ENCODE measurements at places on chromosomes 3 and 15.
A peak's percentile ranks its signal among the peaks of the same experiment; 100 is the strongest.

- no peak for DNase-seq
Observed at GRCh38 chr15:89429023-89429422, 67.4 kb downstream of the RHCG start.

DNA sequence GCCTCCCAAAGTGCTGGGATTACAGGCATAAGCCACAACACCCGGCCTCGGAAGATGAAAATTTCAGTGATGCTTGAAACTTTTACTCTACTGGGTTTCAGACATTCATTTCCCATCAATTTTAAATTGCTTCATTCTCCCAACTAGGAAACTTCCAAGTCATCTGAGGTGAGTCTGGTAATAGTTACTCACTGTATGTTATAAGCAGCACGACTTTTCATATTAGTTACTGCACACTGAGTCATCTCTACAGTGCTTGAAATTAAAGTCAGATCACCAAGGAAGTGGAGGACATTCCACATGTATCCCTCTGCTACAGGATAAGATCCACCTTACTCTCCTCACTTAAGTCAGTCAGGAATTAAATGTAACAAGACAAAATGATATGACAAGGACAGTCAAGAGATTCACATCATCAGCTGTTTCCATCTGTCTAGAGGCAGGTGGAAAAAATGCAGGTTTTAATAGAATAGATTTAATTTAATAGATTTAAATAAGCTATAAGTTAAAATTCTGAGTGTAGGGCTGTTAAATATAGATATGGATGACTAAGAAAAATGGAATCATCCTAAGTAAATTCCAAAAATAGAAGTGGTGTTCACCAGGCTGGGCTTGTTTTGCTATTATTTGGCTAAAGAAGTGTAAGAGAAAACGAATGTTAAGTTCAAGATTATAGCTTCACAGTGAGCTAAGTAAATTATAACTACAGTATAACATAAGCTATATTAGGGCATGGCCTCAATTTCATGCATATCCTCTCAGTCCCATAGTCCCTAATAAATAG lies 104.4 kb downstream of the TMCO5A start:
- no peak for DNase-seq

GRCh38 chr15:66733976-66734375 lies 31.9 kb downstream of the SMAD6 start:
- DNase-seq: no peak

DNA sequence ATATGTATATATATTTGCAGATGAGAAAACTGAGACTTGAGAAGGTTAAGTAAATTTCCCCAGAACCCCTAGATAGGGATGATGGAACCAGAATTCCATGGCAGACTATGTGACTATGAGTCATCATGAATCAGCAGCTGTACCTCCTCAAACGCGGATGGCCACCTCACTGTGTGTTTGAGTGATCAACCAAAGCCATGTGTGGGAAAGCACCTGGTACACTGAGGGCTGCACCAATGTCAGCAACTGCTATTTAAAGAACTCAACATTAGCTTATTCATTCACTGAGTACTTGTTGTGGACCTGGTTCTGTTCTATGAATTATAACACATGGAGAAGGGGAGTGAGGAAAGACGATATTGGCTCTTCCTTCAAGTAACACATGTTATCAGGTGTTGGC lies 377.0 kb downstream of the GAP43 start:
- no peak for DNase-seq

GRCh38 chr3:167480748-167481147 lies 6.9 kb upstream of the SERPINI2 start:
- no peak for DNase-seq

GRCh38 chr3:178474526-178474925 lies 61.7 kb upstream of the KCNMB2 start:
- DNase-seq: no peak

DNA sequence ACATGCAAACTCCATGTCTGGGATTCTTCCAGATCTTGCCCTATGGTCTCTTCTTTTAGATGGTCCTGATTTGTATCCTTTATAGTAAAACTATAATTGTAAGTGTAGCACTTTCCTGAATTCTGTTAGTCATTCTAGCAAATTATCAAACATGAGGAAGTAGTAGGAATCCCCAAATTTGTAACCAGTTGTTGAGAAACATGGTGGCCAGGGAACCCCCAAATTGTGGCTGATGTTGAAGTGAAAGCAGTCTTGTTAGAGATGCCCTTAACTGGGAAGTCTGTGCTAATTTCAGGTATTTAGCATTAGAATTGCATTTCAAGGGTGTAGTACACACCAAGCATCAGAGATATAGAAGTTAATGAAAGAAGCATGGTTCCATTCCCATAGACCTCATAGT lies 180.4 kb upstream of the STT3B start:
- no peak for DNase-seq

- DNase-seq: no peak
Observed at GRCh38 chr15:54321426-54321825, 343.2 kb downstream of the UNC13C start.

- DNase-seq: no peak
Observed at GRCh38 chr3:65963787-65964677, 74.7 kb downstream of the MAGI1 start.

GRCh38 chr3:182947888-182948287 lies 32.5 kb downstream of the DCUN1D1 start:
- DNase-seq: peak; percentile 73

DNA sequence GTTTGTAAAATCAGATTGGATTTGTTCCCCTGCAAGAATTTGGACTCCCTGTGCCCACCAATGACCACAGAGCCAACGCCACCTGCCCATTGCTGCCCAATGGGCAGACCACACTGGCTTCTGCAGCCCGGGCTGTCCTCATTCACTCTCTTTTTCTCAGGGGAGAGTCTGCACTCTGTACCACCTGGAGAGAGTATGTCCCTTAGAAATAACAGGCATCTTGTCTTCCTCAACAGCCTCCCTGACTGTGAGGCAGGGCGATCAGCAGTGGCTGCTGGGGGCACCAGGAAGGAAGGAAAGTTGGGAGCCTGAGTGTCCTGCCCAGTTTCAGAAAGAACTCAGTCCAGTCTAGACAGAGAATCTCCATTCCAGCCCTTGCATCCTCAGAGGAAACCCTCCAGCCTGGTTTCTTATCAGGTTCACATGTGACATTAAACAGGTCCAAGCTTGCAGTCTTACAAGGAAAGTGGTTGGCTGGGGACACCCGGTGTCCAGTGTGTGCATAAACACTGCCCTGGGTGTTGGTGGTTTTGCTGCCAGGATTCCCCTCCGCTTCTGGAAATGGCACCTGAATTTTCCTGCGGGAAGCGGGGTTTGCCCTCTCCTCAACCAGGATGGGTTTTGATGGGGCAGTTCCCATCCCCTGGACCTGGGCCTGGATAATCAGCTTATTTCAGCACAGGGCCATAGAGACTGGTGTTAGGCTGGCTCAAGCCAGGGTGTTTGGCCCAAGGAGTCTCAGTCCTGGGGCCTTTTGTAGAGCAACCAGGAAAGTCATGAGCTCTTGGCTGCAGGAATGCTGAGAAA lies 37.2 kb downstream of the SSUH2 start:
- no peak for DNase-seq

- DNase-seq: no peak
Observed at GRCh38 chr3:187975561-187976364, 178.2 kb upstream of the LPP start.

DNA sequence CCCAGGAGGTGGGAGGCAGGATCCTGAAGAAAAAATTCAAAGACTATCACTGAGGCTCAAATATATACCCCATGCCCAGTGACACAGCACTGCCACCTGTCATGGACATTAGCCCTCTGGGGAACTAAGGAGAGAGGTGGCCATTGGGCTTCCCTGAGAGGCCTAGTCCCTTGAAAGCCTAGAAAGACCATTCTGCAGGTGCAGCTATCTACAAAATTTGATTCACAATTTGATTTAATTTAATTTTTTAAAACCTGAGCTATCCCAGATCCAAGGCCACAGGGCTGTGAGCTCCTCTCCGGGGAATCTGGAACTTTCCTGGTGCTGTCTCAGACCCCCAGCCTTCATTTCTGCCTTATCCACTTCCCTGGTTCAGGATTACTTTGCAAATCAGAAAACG lies 16.9 kb upstream of the KLHL24 start:
- no peak for DNase-seq

DNA sequence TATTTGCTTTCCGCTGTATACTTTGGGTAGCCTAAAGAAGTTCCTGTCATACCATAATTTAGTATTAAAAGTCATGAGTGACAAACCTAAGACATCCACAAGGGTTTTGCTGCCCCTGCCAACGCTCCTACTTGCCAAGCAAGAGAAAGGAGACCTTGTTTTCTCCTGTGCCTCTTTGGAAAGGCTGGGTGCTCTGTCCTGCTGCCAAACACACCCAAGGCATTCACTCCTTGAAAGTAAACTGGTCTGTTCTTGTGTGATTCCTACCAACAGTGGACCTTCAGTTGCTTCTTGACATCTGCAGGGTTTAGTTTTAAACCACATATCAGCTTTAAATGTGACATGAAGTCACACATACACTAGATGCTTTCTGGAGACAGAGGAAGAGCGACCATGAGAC lies 295.4 kb downstream of the SLC9A9 start:
- no peak for DNase-seq

DNA sequence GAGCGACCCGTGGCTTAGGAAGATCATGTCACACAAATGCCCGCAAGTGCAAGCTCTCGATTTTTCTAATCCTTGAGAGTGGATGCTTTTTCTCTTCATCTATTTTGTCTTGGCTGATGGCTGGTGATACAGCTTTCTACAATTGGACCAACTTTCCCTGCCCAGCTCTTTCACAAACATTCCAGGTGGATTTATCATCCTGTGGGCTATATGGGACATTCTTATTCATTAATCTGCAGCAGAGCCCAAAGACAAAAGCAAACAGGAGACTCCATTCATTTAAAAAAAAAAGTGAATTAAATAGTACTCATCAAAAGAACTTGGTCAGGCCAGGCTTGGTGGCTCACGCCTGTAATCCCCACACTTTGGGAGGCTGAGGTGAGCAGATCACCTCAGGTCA lies 14.2 kb upstream of the TSEN2 start:
- DNase-seq: no peak

DNA sequence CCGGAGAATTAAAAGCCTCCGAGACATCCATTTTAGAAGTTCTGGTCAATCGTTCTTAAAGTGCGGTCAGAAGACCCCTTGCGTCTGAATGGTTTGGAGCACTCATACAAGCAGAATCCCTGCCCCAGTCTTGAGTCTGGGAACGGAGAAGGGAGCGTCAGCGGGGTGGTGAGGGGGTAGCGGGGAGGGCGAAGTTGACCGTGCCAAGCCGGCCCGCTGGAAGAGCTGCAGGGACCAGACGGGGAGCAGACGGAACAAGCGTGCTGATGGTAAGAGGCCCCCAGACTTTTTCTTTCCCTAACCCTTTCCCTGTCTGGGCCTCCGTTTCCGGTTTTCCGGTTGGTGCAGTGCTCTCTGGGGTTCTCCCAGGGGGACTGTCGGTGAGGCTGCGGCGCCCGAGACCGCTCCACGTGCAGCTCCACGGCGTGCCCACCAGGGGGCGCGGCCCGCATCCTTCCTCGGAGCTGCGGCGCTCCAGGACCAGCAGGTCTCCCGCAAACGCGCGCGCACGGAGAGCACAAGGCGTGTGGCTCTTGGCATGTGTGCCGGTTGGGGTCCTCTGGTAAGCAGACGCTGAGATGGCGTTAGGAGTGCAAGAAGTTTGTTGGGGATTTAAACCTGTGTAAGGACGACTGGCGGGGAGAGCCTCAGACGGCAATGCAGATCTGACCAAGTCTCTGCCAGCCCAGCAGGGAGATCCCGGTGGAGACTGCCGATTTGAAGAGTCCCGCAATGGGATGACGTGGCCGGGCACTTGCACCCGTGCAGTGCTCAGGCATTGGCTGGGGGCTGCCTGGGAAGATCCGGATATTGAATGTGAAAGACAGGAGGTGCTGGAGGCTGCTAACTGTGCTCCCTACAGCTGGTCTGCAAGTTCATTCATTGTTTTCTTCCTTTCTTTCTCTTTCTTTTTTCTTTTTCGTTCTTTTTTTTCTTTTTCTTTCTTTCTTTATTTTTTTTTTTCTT lies 19.2 kb upstream of the CORO2B start:
- DNase-seq: peak; percentile 76

GRCh38 chr3:48949376-48949717 lies 30.7 kb downstream of the ARIH2 start:
- no peak for DNase-seq

DNA sequence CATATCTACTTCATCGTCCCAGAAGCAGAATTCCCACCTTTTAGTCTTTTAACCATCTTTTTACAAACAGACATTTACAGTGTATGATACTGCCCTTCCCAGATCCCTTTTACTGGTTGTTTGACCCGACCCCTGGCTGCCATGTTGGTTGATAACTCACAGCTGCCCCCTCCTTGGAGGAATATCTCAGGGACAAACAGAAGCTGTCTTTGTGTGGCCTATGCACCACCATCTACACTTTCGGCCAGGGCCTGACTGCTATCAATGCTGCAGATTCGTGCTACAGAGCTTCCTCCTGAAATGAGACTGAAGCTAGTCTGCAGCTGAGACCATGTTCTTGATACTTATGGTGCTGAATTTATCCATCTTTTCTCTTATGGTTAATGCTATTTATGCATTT lies 6.6 kb upstream of the POLQ start:
- no peak for DNase-seq

- DNase-seq: no peak
Observed at GRCh38 chr3:151501171-151501922, 40.5 kb upstream of the IGSF10 start.

Data from hematopoietic multipotent progenitor cell treated with erythropoietin and hydrocortisone succinate and interleukin-3 and kit ligand, for 15 days (in vitro differentiated cells).